ENCODE measurements at places on chromosomes 2 and 18.

- DNase-seq, result no peak
Measured at GRCh38 chr2:69969126-69969983, 7.9 kb upstream of the ASPRV1 start.

GRCh38 chr2:107197594-107198294, 311.8 kb upstream of the ST6GAL2 start:
- DNase-seq, result no peak

DNA sequence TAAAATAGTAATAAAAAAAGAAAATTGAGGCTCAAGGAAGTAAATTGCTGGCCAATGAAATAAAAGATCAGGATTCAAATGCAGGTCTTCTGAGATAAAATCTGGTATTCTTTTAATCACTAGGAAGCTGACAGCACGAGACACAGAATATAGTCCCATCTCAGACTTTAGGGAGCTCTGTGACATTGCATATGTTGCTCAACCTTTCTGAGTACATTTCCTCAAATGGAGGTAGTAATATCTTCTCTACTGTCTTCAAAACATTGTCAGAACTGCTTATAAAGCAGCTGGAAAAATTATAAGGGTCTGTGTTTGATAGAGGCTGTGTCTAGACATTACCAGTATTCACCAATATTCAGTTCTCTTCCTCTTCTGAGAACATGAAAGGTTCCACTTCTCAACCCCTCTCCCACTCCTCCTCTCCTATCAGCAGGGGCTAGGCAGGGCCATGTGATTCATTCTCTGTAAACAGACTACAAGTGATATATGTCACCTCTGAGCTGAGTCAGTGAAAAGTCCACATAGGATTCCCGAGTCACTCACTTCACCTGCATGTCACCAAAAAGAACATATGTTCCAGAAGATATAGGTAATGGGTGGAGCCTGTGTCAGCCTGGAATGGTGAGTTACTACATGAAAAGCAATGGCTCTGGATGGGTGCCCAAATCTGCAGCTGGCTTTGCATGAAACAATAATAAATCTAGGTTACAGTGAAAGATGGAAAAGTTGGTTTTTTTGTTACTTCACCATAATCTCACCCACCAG, 7.1 kb downstream of the KCNE4 start:
- peak; percentile 51 for DNase-seq

GRCh38 chr2:235025800-235026536, 74.2 kb downstream of the SH3BP4 start:
- DNase-seq, result peak; percentile 72

DNA sequence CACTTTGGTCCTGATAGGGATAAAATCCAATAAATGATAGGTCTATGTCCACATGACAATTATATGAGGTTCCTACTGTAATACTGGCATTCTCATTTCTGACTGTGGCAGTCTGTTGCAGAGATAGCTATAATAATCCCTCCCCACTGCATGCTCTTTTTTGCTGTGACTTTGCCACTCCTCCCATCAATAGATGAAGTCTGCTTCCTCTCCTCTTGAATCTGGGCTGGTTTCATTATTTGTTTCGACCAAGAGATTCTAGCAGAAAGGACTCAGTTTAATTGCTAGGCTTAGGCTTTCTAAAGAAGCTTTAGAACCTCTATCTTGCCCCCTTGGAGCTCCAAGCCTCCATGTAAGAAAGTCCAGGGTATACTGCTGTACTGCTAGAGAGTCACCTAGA, 23.3 kb upstream of the CREB1 start:
- no peak for DNase-seq

DNA sequence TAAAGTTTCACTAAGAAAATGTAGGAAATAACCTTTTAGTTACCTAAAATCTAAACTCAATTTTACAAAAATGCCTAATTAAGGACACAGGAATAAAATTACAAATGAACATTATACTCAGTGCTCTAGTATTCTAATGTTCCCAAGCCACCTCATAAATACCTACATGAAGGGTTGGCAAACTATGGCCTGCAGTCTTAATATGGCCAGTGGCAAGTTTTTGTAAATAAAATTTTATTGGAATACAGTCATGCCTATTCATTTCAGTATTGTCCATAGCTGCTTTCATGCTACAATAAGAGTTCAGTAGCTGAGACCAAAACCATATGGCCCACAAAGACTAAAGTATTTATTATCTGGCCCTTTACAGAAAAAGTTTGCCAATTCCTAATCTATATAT, 53.8 kb downstream of the SS18 start:
- DNase-seq, result no peak

- DNase-seq, result no peak
Measured at GRCh38 chr2:240247241-240247867, 106.9 kb upstream of the OTOS start.

DNA sequence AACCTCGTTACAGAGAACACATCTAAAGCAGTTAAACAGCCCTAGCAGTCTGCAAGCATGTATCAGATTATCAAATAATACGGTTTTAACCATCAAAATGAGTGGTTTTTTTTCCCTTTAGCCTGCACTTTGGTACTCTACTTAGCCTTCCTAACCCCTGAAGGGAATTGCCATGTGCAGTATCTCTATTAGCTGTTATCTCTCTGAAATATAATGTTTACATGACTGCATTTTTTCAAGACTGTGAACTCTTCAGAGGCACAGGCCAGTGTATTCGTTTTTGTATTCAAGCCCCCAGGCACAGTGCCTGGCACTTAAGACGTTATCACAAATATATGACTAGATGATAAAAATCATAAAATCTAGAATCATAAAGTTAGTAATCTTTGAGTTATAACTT, 509.5 kb downstream of the PARD3B start:
- DNase-seq, result peak; percentile 4

DNA sequence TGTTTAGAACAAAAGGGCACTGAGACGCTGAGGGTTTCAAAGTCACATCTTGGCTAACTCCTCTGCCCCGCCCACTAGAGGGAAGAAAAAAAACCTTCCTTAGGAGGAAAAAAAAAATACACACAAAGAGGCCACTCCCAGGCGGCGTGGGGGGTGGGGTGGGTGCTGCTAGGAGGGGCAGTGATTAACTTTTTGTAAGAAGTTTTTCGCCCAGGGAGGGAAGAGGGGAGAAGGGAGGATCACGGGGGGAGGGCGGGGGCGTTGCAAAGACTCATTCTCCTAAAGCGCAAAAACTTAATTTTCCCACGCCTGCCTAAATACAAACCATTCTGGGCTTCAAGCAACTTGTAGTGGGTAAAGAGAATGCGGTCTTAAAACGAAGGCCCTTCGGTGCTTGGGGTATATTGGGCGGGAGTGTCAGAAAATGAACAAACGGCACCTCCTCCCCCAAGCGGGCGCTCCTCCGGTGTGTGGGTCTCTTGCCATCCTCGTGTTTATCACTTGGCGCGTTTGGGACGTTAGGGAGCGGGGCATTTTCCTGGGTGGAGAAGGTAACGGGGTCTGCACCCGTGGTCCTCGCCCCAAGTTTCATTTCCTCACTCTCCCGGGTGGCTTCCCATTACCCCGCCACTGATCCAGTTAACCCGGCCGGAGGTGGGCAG, 1.7 kb downstream of the CXCR4 start:
- no peak for DNase-seq

DNA sequence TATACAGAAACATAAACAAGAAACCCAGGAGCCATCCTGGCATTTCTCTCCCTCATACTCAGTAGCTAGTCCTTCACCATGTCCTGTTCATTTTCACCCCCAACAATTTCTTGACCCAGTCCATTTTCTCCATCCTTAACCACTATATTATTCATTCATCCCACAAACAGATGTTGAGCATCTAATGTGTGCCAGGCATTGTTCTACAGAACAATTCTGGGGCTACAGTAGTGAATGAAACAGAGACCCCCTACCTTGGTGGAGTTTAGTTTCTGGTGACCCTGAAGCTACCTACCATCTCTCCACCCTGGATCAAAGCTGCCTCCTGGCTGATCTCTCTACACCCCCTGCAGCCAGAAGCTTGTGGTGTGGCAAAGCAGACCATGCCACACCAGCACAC, 27.5 kb upstream of the BZW1 start:
- DNase-seq, result peak; percentile 30

DNA sequence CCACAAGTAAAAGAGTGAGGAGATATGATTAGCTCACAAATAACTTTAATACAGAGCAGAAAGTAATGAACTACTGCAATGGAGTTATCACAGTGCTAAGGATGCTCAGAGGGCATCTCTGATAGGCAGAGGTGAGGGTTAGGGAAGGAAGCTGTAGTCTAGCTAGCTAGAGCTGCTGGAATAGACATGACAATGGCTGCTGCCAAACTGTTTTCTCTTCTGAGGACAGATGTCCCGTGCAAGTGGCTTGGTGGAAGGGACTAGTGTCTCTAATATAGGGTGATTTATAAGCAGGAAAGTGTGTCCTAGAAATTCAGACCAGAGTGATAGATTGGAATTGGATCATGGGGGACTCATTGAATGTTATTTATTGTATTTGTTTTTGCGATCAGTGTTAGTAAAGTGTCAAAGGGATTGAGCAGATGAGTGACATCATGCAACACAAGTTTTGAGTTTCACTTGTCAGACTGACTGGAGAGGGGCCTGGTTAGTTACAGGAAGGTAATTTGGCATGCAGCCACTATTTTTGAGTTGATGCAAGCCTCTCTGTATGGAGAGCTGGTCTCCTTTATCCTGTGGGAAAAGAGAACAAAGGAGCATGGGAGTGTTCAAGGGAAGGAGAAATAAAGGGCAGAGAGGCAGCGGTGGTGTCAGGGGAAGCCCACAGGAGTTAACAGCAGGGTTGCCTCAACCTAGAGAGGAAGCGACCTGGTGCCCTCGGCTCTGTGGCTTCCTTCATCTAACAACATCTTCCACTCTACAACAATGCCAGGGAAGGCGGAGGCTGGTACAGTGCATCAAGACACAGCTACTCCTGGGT, 1.9 kb downstream of the CTLA4 start:
- no peak for DNase-seq

GRCh38 chr2:30366199-30366691, 80.8 kb upstream of the LCLAT1 start:
- peak; percentile 64 for DNase-seq

- peak; percentile 100 for DNase-seq
Measured at GRCh38 chr2:102114290-102114721, 28.2 kb upstream of the IL1R1 start.

- peak; percentile 43 for DNase-seq
Measured at GRCh38 chr2:65710779-65711295, 278.4 kb upstream of the SPRED2 start.

- no peak for DNase-seq
Measured at GRCh38 chr2:42834161-42834560, 41.8 kb upstream of the HAAO start.

DNA sequence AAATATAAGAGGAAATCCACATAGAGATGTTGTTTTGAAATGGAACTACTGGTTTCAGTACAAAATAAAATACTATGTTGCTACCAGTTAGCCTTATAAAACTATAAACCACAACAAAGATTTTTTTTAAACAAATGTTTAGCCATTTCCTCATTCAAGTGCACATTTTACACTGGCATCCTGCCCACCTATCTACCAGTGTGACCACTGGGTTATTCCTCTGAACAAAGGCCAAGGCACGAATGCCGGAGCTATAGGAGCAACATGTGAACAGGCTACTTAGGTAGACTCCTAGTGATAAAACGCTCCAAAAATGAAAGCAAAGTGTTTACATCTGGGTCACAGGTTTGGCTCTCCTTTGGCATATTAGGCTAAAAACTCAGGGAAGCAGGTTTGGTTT, 31.8 kb upstream of the SULT1C4 start:
- no peak for DNase-seq

GRCh38 chr2:158094487-158095092, 7.1 kb upstream of the UPP2 start:
- DNase-seq, result no peak

Measured in fibroblast of lung (primary cell).